Progenitor cell of endocrine pancreas (in vitro differentiated cells): ENCODE measurements at places on chromosomes 1 and 21. TPM values are rescaled to one million over a fixed set of nuclear protein-coding genes. Genes with fewer than 3 reads are reported as not detected.

GRCh38 chr1:208235982-208236761, 8.0 kb downstream of the PLXNA2 start:
- no peak overlapping the region for H3K4me3 ChIP-seq
- H3K27me3 ChIP-seq: peaks cover 5% of the 10 kb centered on the region
- H3K36me3 ChIP-seq: no peaks in the 10 kb centered on the region
- no peak for DNase-seq
- H3K27ac ChIP-seq: peak overlapping the region; percentile 67

GRCh38 chr1:88801575-88802208, 89.7 kb downstream of the GTF2B start:
- no peak overlapping the region for H3K27ac ChIP-seq
- H3K4me3 ChIP-seq: no peak overlapping the region
- H3K27me3 ChIP-seq: no peaks in the 10 kb centered on the region

DNA sequence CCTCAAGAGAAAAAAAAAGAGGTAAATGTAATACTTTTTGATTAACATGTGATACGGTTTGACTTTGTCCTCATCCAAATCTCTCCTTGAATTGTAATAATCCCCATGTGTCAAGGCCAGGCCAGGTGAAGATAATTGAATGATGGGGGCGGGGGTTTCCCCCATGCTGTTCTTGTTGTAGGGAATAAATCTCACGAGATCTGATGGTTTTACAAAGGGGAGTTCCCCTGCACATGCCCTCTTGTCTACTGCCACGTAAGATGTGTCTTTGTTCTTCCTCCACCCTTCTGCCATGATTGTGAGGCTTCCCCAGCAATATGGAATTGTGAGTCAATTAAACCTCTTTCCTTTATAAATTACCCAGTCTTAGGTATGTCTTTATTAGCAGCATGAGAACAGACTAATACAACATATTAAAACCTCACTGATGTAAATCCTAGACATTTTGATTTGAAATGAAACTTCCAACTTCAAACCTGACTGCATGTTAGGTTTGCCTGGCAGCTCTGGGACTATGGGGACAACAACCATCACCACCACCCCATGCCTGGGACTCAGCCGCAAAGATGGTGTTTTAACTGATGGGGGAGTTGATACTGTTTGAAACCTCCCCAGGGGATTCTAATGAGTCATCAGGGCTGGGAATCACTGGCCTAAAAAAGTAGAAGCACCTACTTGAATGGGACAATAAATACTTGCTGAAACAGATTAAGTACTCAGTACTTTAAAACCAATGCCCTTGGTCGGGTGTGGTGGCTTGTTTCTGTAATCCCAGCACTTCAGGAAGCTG, 32.8 kb upstream of the BACH1 start:
- no peaks in the 10 kb centered on the region for H3K36me3 ChIP-seq
- H3K27ac ChIP-seq: no peak overlapping the region
- no peak for DNase-seq
- H3K27me3 ChIP-seq: peaks cover 3% of the 10 kb centered on the region

GRCh38 chr1:26787706-26788514, at the start of gene PIGV:
TSS of gene PIGV (plus strand) at chr1:26787950. CDS start at chr1:26790816, 2,866 bp downstream.
- no peaks in the 10 kb centered on the region for H3K27me3 ChIP-seq
- peak within 1 kb of the TSS; percentile 99 for H3K27ac ChIP-seq
- peak within 1 kb of the TSS; percentile 97 for H3K4me3 ChIP-seq
- DNase-seq: peak; percentile 82

GRCh38 chr1:116310180-116310579, 62.9 kb upstream of the ATP1A1 start:
- no peak overlapping the region for H3K4me3 ChIP-seq
- no peak overlapping the region for H3K27ac ChIP-seq

DNA sequence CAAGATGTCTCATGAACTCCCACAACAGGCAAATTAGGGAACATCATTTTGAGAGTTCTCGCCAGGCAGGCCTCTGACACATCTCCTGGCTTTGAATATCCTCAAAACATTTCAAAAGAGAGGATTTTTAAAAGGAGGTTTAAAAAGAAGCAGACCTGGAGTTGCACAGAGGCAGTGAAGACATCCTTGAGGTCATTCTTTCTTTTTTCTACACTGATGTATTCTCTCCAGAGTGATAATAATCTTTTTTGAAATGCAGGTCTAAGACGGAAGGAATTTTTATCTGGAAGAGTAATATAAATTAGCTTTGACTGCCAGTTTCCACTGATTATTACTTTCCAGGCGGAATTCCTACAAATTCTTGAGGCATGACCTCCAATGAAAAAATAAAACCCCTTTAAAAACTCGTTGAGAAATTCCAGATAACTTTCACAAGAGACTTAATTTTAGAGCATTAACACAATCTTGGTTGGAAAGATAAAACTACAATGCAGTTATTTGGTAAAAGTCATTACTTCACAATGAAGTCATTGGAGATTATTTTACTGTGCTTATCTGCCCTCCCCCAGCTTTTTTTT, 125.0 kb downstream of the LYPLAL1 start:
- peaks cover 4% of the 10 kb centered on the region for H3K36me3 ChIP-seq
- no peak overlapping the region for H3K4me3 ChIP-seq
- no peak overlapping the region for H3K27ac ChIP-seq
- no peaks in the 10 kb centered on the region for H3K27me3 ChIP-seq

GRCh38 chr1:87501738-87502137, 173.1 kb downstream of the LMO4 start:
- H3K27ac ChIP-seq: no peak overlapping the region
- H3K27me3 ChIP-seq: no peaks in the 10 kb centered on the region
- no peak for DNase-seq
- H3K4me1 ChIP-seq: peaks cover 40% of the 10 kb centered on the region
- H3K36me3 ChIP-seq: no peaks in the 10 kb centered on the region

GRCh38 chr1:68955424-68955823, 458.5 kb upstream of the DEPDC1 start:
- no peak overlapping the region for H3K27ac ChIP-seq
- H3K36me3 ChIP-seq: no peaks in the 10 kb centered on the region
- no peaks in the 10 kb centered on the region for H3K27me3 ChIP-seq

- no peak overlapping the region for H3K27ac ChIP-seq
- H3K4me1 ChIP-seq: no peaks in the 10 kb centered on the region
Observed at GRCh38 chr1:199075792-199076191, 437.0 kb downstream of the PTPRC start.

DNA sequence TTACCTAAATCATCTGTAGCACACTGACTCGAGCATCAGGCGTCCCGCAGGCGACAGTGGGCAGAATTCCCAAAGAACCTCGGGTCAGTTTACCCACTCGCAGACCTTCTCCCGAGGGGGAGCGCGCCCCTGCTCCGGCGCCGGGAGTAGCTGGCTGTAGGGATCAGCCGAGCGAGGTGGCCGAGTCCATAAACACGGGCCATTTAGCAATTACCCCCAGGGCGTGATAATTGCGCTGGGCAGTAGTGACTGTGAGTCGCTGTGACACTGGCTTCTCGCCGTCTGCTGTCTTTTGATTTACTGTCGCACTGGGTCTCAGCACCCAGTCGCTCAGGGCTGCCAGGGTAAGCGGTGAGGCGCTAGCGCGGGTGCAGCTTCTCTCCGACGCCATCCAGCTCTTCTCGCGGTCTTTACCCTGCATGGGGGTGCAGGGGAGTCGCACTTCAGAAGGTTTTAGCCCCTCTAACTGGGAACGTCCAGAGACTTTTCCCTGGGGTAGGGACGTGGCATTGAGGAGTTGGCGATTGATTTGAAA, 16.2 kb downstream of the HLX start:
- no peak overlapping the region for H3K27ac ChIP-seq
- peaks cover 99% of the 10 kb centered on the region for H3K27me3 ChIP-seq
- peaks cover 5% of the 10 kb centered on the region for H3K4me1 ChIP-seq

DNA sequence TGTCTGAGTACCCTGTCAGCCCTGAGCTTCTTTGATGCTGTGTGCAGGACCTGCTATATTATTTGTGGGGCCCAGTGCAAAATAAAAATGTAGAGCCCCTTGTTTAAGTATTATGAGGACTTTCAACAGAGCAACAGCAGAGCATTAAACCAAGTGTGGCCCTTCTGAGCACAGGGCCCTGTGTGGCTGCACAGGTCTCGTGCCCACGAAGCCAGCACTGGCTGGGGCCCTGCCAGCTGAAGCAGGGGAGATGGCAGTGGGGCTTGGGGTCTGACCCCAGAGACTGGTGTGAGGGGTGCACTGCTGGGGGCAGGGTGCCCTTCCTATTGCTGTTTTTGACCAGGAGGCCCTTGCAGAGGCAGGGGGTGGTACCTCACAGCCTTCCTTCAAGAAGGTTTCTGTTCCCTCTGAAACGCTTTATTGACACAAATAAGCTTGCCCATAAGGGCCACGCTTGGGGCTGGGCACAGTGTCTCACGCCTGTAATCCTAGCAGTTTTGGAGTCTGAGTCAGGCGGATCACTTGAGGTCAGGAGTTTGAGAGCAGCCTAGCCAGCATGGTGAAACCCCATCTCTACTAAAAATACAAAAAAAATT, 2.2 kb upstream of the SEMA4A start:
- no peak overlapping the region for H3K4me3 ChIP-seq
- peaks cover 47% of the 10 kb centered on the region for H3K27me3 ChIP-seq
- peaks cover 10% of the 10 kb centered on the region for H3K4me1 ChIP-seq
- DNase-seq: no peak
- H3K27ac ChIP-seq: no peak overlapping the region

- peak overlapping the region; percentile 59 for H3K27ac ChIP-seq
- H3K36me3 ChIP-seq: no peaks in the 10 kb centered on the region
- H3K27me3 ChIP-seq: peaks cover 6% of the 10 kb centered on the region
- H3K4me1 ChIP-seq: peaks cover 17% of the 10 kb centered on the region
Observed at GRCh38 chr1:1429671-1430073, 5.8 kb upstream of the VWA1 start.

- no peaks in the 10 kb centered on the region for H3K27me3 ChIP-seq
- H3K36me3 ChIP-seq: peaks cover 34% of the 10 kb centered on the region
- H3K4me3 ChIP-seq: no peak overlapping the region
- no peak for DNase-seq
Observed at GRCh38 chr21:39196838-39197237, 13.6 kb upstream of the PSMG1 start.

DNA sequence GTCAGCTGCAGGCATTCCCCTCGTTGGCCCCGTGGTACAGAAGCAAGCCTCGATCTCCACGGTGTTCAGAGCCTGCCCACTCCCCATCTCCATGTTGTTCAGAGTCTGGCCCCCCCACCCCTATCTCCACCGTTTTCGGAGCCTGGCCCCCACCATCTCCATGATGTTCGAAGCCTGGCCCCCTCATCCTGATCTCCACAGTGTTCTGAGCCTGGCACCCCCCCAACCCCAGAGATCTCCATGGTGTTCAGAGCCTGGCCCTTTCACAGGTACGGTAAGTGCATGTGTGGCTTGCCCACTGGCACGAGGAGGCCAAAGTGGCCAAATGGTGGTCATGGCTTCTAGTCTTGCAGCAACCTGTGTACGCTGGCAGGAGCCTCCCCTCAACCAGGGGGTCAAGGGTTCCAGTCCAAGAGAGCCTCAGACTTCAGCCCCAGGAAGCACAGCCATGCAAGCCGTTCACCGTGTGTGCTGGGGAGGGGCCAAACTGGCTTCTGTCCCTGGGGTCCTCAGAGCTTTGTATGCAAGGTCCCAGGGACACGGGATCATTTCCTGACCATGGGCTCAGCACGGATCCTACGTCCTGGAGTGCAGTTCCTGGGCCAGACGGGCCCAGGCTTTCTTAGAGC, 13.3 kb upstream of the PCBP3 start:
- no peaks in the 10 kb centered on the region for H3K4me1 ChIP-seq
- no peak overlapping the region for H3K4me3 ChIP-seq
- H3K36me3 ChIP-seq: no peaks in the 10 kb centered on the region
- H3K27ac ChIP-seq: no peak overlapping the region
- peaks cover 17% of the 10 kb centered on the region for H3K27me3 ChIP-seq

GRCh38 chr1:26740023-26740634, 44.3 kb downstream of the ARID1A start:
- peak overlapping the region; percentile 50 for H3K27ac ChIP-seq
- H3K36me3 ChIP-seq: peaks cover 30% of the 10 kb centered on the region
- DNase-seq: no peak
- no peaks in the 10 kb centered on the region for H3K27me3 ChIP-seq
- peaks cover 26% of the 10 kb centered on the region for H3K4me1 ChIP-seq
- no peak overlapping the region for H3K4me3 ChIP-seq

- peak; percentile 84 for DNase-seq
- no peaks in the 10 kb centered on the region for H3K36me3 ChIP-seq
- H3K27me3 ChIP-seq: peaks cover 72% of the 10 kb centered on the region
- no peaks in the 10 kb centered on the region for H3K4me1 ChIP-seq
Observed at GRCh38 chr1:32886004-32886827, at the start of gene HPCA. TSS of gene HPCA (plus strand) at chr1:32886491. CDS start at chr1:32888899, 2,408 bp downstream.

DNA sequence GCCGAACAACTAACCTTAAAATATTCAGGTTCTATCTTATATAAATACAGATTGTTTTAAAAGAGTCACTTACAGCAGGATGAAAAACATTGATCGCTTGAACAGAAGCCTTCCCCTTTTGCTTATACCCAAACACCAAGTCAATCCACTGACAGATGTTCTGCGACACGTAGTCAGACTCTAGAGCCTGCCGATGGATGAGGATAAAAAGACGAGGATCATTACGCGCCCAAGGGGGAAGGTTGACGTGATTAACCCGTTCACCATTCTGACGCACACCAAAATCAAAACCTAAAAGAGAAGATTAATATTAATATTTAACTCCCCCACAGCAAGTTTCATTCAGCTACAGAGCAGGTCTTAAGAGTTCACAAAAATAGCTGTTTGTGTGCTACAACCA, 59.4 kb upstream of the GNG4 start:
- H3K27me3 ChIP-seq: no peaks in the 10 kb centered on the region
- H3K27ac ChIP-seq: no peak overlapping the region
- H3K4me3 ChIP-seq: no peak overlapping the region
- H3K36me3 ChIP-seq: no peaks in the 10 kb centered on the region
- H3K4me1 ChIP-seq: peaks cover 10% of the 10 kb centered on the region

DNA sequence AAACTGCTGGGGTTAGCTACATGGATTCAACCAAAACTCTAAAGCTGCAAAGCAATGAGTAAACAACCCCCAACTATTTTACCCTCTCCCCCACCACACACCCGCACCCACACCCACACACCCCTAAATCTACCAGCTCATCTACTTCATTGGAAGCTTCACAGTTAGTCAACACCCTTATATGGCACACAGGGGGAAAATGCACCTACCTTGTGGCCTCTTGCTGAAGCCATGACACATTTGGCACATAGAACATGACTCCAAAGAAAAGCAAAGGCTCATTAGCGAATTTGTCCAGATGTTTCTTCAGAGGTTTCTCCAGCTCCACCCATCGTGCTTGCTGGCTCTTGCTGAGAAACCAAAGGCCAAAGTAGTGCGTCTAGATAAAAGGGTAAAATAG, 99.8 kb downstream of the PTPN14 start:
- no peak overlapping the region for H3K27ac ChIP-seq
- no peak overlapping the region for H3K4me3 ChIP-seq
- H3K27me3 ChIP-seq: no peaks in the 10 kb centered on the region
- H3K36me3 ChIP-seq: peaks cover 7% of the 10 kb centered on the region

CLIC6 gene
- 14.1 and 16.3 TPM in 2 replicates for total RNA-seq

HTR6 gene
- total RNA-seq: not detected in 2 replicates

KRTAP10-11 gene
- not detected in 2 replicates for total RNA-seq

FCRL6 gene
- not detected in 2 replicates for total RNA-seq

GOLT1A gene
- total RNA-seq: 4.2 and 5.0 TPM in 2 replicates

KCNA3 gene
- 0.72 and 0.75 TPM in 2 replicates for total RNA-seq

AMPD1 gene
- not detected in 2 replicates for total RNA-seq

SLC1A7 gene
- not detected in 2 replicates for total RNA-seq

VAV3 gene
- total RNA-seq: 1.8 and 3.7 TPM in 2 replicates

MAPKAPK2 gene
- 60.8 and 64.9 TPM in 2 replicates for total RNA-seq

PTPRC gene
- total RNA-seq: not detected in 2 replicates

COL8A2 gene
- total RNA-seq: 0.10 and 0.18 TPM in 2 replicates
